ENCODE measurements at places on chromosomes 16 and 17.

DNA sequence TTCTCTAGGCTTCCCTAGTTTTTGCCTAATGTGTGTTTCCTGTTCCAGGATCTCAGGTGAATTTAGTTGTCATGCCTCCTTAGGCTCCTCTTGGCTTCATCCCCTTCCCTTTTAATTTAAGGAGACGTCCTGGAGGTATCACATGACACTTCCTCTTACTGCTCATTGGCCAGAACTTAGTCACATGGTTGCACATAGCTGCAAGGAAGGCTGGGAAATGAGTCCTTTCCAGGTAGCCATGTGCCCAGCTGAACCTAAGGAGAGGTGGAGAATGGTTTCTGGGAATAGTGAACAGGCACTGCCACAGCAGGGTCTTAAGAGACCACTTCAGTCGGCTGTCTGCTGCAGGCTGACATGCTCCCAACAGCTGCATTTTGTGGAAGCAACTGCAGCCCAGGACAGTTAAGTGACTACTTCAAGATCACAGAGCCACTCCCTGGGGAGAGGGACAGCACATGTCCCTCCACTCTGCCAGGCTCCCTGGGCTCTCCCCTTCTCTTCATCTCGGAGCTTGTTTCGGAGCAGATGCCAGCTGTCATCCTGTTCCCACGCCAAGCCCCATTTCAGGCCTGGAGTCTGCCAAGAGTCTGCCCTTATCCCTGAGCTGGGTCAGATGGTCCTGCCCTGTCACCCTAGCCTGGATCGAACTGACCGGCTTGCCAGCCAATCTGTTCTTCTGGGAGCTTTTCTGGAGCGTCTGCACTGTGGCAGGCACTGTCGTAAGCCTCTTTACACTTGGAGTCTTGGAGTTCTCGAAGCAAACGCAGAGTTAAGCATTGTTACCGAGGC, 81.4 kb upstream of the FOXF1 start:
- no peak for DNase-seq

- DNase-seq = no peak
These were observed 60.9 kb downstream of the SPAG9 start for GRCh38 chr17:51059781-51060180.

DNA sequence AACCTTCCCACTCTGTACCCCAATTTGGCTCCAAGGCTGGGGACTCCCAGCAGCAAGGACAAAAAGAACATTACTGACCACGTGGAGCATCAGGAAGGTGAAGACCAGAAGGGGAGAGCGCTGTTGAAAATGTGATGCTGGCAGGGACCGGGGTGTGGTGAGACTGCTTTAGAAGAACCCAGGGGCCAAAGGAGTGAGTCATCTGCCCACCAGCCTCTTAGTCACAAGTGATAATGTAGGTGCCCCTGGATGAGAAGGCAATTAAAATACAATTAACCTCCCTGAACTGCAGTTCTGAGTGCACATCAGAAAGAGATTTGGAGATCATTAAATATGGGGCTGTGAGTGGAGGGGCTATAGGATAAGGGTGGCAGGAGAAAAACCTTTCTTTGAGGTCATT, 366.6 kb upstream of the CCL2 start:
- no peak for DNase-seq

DNA sequence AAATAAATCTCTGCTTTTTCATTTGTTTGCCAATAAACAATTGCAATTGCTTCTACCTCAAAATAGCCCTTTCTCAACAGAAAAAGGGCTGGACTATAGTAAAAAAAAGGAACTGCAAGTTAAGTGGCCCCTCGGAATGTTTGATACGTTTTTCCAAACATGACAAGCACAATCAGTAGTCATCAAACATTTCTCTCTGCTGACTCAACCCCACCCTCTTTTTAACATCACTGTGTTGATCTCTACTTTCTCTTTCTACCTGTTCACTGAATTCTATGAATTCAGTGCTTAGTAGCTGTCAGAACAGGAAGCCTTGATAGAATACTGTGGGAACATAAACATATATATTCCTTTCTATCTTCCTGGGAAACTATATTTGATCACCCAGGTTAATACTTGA, 116.5 kb upstream of the AXIN2 start:
- DNase-seq = no peak

DNA sequence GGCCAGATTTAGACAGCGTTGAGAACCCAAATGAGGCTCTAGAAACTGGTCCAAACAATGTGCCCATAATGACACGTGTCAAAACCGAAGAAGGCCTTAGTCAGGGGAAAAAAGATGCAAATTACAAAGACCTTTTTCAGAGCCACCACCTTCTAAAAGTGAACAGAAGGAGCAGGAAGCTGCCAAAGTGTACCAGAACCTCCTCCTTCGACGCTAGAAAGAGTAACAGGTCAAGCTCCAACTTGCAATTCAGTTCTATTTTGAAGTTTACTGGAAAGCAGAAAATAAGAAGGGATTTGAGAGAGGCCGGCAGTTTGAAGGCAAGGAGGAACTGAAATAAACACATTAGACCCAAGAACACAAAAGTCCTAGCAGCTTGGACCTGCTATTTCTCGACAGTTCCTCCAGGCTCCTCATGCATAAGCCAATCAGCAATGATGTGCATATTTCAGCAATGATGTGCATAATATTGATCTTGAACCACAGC, 61.8 kb downstream of the XYLT1 start:
- peak; percentile 58 for DNase-seq

DNA sequence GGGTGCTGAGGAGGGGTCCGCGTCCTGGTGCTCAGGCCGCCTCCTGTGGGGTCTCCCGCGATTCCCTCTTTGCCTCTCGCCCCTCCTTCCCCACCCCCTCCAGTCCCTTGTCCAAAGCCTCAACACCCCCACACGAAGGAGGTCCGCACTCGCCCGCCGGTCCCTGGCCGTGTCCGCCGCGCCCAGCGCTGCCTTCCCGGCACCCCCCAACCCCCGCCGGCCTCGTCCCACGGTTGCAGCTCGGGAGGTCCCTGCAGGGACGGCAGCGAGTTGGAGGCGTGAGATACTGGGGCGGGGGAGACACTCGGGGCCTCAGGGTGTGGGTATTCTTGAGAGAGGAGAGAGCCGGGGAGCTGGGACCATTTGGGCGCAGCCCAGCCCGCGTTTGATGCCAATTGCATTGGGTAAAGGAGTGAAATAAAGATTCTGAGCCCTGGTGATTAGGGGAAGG, 468 bp downstream of the FLYWCH2 start:
- peak; percentile 40 for DNase-seq

DNA sequence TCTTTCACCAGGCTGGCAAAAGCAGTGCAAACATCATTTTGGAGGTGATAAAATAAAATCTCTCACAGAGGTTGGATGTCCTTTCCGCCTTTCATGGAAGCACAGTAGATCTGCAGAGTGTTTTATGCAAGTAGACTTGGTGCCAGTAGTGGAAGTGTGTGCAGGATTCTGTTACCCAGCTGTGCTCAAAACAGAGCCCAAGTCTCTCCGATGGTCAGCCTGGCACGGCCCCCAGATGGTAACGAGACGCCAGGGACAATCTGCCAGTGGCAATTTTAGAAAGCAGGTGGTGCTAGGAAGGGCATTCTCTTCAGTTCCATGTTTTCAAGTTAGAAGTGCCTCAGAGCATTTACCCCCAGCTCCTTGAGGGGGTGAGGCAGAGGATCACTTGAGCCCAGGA, 1.5 kb upstream of the MTHFSD start:
- no peak for DNase-seq

DNA sequence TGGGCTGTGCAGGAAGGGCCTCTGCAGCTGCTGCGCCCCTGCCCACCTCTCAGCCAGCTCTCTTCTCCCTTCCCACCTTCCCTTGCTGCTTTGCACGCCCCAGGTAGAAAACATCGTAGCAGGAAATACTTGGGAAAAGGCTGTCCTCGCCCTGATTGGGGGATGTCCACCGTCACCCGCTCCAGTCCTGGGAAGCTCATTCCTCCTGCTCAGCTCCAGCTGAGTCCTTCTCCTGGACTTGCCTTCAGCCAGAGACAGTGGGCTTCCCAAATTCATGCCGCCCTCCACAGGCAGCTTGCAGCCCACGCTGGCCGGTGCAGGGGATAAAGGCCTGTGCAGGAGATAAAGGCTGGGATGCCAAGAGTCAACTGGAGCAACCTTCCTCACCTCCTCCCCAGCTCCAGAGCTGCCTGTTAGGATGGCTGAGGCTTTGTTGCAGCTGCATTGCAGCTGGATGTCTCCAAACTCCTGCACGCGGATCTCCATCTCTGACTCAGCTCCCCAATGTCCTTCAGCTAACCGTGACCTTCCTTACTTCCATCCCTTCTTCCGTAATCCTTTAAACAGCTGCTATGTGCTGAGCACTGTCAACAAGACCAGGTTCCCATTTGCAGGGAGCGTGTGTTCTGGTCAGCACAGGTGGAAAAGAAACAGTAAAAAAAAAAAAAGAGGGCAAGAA, 402.0 kb upstream of the TNRC6C start:
- no peak for DNase-seq

DNA sequence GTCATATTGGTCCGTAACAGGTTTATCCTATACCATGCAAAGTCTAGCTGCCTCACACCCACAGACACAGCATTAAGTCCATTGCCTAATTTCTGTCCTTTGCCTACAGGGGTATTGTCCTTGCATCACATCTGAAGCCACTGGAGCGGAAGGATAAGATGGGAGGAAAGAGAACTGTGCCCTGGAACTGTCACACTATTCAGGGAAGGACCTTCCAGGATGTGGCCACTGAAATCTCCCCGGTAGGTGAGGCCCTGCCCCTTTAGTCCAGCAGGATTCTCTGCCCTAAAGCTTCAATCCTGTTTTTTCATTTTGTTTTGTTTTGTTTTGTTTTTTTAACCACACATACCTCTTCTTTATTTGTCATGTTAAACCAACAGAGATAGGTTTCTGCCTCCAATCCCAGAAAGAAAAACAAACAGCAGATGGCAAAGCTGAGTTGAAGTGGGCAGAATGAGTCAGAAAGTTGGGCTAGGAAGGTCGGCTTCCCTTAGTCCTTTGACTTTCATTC, 2.2 kb upstream of the EFTUD2 start:
- DNase-seq = no peak

DNA sequence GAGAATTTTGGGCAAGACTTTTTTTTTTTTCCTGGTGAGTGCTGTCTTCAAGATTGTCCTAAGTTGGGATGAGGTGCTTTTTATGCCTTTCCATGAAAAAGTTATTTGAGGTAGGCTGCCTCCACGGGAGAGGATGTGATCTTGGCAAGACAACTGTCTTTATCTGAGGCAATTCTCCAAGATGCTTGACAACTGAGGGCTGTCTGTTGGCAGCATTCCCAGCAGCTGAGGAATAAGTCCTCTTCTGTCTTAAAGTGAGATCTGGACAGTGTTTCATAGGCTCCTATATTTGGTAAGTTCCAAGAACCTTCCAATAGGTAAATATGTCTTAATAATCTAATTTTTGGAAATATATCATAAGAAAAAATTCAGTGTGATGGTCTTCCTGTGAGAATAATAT, 662.0 kb downstream of the CDH11 start:
- no peak for DNase-seq

- DNase-seq = peak; percentile 37
These were observed 393.1 kb upstream of the ASIC2 start for GRCh38 chr17:33686171-33686570.

GRCh38 chr17:77061669-77062068, 79.1 kb upstream of the SEC14L1 start:
- DNase-seq = no peak

DNA sequence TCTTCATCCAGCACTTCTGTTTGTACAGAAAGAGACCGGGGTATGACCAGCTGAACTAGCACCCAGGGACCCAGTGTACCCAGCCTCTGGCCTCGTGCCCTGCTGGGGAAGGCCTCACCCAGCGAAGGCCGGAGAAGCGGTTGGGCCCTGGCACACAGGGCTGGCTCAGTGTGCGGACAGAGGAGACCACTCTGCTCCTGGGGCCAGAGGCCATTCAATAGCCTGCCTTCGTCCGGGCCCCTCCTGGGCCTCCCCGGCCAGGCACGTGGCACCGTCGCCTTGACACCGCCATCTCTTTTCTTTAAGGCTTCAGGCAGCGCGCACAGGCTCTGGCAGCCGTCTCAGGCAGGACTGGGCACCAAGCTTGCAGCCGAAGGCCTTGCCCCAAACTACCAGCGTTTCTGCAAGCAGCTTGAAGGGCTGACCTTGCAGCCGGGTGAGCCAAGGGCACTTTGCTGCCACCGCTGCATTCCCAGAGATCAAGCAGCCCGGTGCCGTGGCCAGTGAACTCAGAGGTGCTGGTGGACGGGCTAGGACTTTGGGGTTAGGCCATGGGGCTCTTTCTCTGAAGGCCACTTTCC, 8.0 kb downstream of the TAX1BP3 start:
- no peak for DNase-seq

DNA sequence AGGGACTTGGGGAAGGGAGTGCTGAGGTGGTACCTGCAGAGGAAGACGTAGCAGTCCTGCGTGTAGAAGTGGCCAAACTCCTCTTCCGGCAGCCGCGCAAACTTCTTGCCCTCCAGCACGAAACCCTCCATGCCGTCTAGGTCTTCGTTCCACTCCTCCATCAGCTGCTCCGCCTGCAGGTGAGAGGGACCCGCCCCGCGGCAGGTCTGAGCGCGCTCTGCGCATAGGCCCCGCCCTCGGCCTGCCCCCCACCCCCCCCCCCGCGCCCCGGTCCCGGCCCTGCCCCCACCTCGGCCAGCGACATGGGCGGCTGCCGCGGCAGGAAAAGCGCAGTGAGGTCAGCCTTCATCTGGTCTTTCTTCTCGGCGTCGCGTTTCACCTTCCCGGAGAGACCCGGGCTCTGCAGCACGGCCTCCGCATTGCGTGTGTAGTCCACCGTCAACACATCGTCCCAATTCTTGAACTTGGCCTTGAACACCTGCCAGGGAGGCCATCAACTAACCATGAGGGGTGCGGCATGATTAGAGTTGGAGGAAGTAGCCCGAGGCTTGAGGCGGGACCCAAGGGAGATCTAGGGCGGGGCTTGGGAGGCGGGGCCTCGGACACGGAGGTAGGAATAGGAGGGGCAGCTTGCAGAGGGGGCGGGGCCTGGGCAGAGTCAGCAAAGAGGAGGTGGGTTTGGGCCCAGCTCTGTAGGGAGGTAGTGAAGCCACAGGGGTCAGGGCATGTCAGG, 11.5 kb downstream of the FLII start:
- DNase-seq = peak; percentile 67
